NCI-H1105 treated with DMSO at 0.1 percent for 48 hours (cell line): ENCODE measurements at places on chromosomes 12 and 14.
A peak's percentile ranks its signal among the peaks of the same experiment; 100 is the strongest.

DNA sequence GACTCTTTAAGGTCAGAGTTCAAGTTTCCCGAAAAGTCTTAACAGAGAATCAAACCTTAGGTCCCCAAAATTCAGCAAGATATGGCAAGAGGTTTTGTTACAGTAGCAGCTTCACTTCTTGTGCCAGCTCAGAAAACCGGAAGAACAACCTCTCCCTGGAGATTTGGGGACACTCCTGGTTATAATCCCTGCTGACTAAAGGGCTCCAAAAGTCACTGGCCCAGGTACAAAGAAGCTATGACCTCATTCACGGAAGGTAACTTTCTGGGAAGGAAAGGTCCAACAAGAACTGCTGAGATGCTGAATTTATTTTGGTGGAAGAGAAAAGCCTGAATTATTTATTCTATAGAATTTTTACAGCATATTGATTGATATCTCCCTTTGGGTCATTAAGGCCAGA, 55.6 kb upstream of the DIO2 start:
- DNase-seq: no peak

DNA sequence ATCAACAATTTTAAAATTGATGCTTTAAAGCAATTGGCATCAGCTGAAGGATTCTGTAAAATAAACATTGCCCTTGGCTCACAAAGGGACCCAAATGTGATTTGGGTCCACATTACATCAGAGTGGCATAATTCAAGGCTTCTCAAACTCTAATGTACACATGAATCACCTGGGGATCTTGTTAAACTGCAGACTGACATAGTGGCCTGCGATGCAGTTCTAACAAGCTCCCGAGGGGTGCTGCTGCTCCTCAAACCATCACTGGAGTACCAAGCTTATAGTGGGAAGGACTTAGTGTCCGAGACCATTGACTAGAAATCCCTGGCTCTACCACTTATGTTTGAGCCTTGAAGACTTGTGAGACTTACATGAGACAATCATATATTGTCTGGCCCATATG, 31.8 kb upstream of the DNM1L start:
- DNase-seq: no peak

GRCh38 chr14:61266891-61267740, 14.0 kb downstream of the TMEM30B start:
- DNase-seq: no peak

GRCh38 chr12:68832504-68832867, 24.5 kb downstream of the MDM2 start:
- DNase-seq: peak; percentile 35

GRCh38 chr14:61588419-61588901, 106.9 kb upstream of the HIF1A start:
- no peak for DNase-seq

- DNase-seq: no peak
These were observed 37.9 kb downstream of the SH2B3 start for GRCh38 chr12:111443586-111443985.

- no peak for DNase-seq
These were observed 20.8 kb upstream of the PYROXD1 start for GRCh38 chr12:21416511-21417121.

- no peak for DNase-seq
These were observed 227.1 kb upstream of the KRR1 start for GRCh38 chr12:75738486-75738885.

DNA sequence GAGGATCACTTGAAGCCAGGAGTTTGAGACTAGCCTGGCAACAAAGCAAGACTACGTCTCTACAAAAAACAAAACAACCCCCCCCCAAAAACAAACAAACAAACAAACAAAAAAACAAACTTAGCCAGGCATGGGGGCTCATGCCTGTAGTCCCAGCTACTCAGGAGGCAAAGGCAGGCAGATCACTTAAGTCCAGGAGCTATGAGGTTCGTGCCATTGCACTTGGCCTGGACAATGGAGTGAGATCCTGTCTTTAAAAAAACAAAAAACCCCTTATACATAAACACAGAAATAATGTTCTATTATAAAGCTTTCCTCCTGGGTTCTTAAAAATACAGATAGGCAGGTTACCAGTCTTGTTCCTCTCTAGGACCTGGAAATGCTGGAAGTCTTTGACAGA, 1.6 kb downstream of the GTSF1 start:
- DNase-seq: no peak

DNA sequence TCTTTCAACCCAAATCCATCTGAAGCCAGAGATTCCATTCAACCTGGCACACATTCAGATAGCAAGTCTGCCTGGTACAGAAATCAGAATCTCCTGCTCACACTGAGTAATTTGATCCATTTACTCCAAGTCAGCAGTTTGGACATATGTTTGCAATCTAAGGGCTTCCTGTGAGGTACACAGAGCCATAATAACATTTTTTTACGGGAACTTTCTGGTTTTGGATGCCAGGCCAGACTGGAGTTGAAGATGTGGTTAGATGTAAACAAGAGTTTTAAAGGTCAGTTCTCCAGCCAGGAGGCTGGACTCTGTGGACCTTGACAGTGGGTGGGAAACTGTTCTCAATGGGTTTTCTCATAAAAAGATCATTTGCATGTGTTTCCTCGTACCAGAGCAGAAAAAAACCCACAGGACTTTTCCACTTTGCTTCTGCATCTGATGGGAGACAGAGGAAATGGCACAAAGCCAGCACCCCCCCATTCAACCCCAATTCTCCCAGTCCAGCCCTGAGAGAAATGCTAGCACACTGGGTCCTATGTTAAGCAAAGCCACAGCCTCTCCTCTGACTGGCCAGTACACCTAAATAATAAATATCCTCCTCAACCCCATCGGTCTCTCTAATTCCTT, 17.7 kb upstream of the TSPAN11 start:
- DNase-seq: no peak
